Fibroblast of mammary gland (primary cell): ENCODE measurements at places on chromosomes 5 and 9.

DNA sequence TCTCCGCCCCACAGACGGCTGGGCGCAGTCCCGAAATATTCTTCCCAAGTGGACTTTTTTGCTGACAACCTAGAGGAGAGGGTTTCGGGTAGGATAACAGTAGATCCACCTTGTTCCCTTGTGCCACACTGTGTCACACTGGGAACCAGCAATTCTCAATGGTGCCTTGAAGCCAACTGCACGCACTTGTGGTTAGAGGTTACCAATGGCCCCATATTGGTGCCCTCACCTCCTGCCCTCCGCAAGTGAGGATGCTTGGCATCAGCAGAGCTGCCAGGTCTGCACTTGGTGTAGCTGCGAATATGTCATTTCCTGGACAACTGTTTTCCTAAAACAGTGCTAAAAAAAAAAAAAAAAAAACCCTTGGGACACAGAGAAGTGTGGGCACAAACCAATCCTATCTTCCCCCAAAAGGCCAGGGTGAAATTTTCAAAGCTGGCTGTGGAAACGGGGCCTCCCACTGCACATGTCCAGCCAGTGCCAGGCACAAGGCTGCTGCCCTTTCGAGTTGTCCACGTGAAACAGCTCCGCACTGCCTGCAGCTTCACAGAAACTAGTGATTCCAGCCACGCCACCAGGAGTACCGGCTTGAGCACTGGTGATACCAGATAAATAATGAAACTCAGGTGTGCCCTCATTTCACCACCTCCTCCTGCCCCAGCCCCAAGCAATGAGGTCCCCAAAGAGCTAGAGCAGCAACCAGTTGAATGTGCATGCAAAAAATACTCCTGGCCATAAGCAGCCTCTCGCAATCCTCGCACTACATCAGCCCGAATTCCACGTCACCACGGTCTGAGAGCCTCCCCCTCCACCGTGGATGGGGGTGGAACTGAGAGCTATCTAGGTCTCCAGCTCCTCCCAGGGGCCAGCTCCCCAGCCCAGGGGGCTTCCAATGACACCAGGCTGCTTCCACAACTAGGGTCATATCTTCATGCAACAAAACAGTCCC, 51.2 kb downstream of the USP20 start:
- no peak for DNase-seq

DNA sequence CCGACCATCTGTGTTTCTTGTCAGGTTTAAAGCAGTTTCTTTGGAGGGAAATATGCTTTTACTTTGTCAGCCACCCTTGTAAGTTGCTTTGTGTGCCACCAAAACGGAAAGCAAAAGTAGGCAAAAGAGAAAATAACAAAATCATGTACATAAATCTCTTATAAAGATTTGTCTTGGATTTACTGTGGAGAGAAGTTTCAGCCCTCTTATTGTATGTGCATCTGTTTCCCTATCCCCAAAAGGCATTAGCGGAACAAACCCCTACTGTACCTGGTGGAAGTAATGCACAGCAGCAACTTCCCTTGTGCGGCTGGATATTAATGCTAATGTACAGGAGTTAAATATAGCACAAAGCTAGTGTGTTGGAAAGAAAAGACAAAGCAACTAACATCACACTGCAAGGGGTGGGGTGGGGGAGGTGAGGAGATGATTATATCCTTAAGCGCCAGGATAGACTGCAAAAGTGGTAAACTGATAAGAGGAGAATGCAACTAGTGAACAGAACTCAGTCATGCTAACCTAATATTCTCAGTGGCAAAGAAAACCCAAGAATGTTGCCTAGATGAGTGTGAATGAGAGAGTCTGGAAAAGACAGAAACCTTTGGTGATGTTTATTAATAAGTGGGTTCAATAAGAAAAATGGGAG, 396.5 kb upstream of the MEF2C start:
- no peak for DNase-seq

DNA sequence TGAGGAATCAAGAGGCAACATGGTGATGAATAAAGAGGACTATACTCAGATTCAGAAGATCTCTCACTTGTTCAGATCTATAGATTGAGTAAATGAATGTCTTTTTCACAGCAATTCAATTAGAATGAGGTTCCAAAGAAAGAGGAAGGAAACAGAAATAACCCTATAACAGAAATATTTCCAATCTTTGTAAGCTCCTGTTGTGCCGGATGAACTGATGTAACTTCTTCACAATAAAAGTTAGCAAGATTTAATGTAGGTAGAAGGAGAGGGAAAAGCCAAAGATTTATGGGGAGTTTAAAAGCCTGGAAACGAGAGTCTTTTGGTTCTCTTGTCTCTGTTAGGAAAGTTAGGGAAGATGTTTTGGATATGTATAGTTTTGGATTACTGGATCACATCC, 92.1 kb downstream of the PBX3 start:
- no peak for DNase-seq

GRCh38 chr5:1555011-1555807, 31.4 kb upstream of the LPCAT1 start:
- no peak for DNase-seq

GRCh38 chr5:145825751-145826180, 9.4 kb downstream of the PRELID2 start:
- peak; percentile 70 for DNase-seq

- DNase-seq: peak; percentile 50
These were observed 51.1 kb downstream of the C9orf50 start for GRCh38 chr9:129569502-129570449.

DNA sequence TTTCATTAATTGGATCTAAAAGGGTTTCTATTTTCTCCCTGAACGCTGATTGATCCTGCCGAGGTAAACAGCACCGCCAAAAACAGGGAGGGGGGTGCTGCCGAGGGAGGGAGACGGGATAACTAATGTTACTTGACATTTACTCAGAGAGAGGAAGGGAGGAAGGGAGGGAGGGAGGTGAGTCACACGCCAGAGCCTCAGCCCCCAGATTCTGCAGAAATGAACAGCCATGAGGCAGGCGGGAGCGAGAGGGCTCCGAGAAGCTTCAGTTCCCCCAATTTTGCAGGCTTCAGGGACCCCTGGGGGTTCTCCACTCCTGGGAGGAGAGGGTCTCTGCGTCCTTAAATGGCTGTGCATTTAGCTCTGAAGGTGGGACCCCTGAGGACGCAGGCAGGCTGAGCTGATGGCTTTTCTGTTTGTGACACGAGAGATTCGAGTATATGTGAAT, 59.1 kb upstream of the IER5L start:
- peak; percentile 71 for DNase-seq

DNA sequence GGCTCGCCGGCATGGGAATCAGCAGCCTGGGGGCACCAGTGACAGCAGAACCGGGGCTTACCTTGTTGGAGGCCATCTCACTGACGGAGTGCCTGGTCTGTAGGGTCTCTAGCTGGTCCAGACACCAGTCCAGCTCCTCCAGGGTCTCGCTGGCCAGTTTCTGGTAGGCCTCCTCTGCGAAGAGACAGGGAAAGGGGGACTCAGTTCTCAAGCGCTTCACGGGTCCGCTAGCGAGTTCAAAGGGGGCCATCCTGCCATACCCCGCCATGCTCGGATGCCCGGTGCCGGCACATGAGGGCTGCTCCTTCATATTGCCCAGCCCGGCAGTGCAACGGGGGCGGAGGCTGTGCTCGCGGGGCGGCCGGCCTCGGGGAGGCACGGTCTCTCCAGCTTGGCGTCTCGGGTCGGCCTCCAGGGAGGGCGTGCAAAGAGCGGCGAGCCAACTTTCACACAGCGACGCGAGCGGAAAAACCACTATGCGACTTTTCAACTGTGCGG, 456.0 kb downstream of the RAB3C start:
- DNase-seq: peak; percentile 24

- DNase-seq: peak; percentile 84
These were observed 115.9 kb downstream of the PIK3R1 start for GRCh38 chr5:68331192-68332079.

- DNase-seq: peak; percentile 99
These were observed at the start of gene HINT2 for GRCh38 chr9:35814841-35815543. TSS of gene HINT2 (minus strand) at chr9:35815042. CDS start at chr9:35814979, 63 bp downstream.

GRCh38 chr9:116262448-116262847, 108.9 kb downstream of the PAPPA start:
- DNase-seq: peak; percentile 31

DNA sequence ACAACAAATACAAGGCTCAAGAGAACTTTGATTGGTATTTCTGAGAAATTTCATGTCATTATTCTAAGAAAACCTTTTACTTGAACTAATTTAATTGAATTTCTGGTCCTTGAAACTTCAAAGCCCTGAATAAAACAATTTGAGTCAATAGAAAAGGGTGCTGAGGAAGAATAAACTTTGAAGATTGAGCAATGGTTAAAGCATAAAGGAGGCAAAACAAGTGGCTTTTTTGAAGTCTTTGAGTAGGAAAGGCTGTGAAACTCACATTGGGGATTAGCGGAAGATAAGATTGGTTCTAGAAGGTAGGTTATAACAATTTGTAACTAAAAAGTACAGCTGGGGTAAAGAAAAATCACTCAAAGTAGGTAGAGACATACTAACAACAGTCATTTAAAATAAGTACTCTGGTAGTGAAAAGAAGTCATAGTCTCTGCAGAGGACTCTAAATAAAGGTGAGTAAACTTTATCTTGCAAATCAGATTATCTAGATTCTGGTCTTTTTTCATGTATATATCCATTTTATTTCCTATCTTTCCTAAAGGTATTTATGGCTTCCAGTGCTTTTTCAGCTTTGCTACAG, 6.4 kb upstream of the PLPP1 start:
- DNase-seq: no peak

- no peak for DNase-seq
These were observed 309.8 kb downstream of the IRX2 start for GRCh38 chr5:2441495-2442180.

DNA sequence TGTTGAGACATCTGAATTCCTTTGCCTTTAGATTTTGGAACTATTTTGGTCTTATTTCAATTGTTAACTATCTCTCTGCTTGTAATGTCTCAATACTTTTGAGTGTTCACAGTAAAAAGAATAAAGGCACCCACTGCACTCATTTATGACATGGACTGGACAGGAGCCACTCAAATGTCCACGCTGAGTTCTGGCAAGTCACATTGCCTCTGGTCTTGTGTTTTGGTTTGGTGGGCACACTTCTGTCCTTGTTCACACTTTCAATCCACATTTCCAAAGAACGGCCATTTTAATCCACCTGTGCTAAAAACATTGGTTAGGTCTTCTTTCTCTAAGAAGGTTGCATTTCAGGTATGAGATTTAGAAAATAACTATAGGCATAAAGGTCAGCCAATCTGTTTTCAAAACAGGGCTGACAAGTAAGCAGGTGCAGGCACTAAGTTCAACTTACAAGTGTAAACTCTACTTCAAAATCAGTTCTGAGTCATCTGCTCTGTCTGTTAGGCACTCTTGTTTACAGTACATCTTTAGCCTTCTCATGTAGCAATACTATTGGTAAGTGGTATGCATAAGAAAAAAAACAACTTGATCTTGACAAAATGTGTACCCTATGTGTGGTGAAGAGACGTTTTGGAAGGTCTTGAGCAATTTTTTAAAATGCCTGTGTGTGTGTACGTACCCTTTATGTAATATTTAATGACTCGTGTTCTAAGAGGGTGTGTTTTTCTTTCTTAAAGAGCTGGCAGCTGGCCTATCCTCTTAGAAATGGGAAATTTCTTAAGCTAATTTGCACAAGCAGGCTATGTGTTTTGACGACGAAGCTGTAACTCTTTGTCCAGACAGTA, 31.5 kb upstream of the ZFAND5 start:
- DNase-seq: peak; percentile 82

GRCh38 chr9:123470121-123470782, 114.3 kb downstream of the CRB2 start:
- DNase-seq: no peak

DNA sequence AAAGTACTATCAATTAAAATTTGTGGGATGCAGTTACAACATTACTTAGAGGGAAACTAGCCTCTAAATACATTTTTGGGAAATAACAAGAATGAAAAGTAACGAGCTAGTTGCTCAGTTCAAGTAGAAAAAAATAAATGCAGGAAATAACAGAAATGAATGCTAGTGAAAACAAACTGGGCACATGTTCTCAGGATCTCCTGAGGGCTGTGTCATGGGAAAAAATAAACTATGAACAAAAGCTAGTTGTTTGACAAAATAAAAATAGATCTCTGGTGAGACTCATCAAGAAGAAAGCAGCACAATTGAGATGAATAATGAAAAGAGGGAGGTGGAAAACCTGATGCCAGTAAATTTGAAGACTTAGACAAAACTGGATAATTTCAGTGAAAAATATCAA, 16.3 kb downstream of the IDNK start:
- DNase-seq: no peak

- DNase-seq: no peak
These were observed 1.5 kb downstream of the TGFBI start for GRCh38 chr5:136030252-136030651.

GRCh38 chr9:19451240-19452087, 42.7 kb downstream of the ACER2 start:
- no peak for DNase-seq

GRCh38 chr9:136029556-136029955, 65.5 kb downstream of the NACC2 start:
- no peak for DNase-seq

- DNase-seq: peak; percentile 3
These were observed 285.7 kb downstream of the DNAH5 start for GRCh38 chr5:13658761-13659160.

- peak; percentile 37 for DNase-seq
These were observed 772 bp upstream of the TARS1 start for GRCh38 chr5:33439905-33440481.

DNA sequence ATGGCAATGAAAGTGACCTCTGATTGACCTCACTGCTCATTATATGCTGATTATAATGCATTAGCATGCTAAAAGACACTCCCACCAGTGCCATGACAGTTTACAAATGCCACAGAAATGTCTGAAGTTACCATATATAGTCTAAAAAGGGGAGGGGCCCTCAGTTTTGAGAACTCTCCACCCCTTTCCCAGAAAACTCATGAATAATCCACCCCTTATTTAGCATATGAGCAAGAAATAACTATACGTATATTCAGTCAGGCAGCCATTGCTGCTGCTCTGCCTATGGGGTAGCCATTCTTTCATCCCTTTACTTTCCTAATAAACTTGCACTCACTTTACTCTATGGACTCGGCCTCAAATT, 163.1 kb downstream of the ESM1 start:
- no peak for DNase-seq

DNA sequence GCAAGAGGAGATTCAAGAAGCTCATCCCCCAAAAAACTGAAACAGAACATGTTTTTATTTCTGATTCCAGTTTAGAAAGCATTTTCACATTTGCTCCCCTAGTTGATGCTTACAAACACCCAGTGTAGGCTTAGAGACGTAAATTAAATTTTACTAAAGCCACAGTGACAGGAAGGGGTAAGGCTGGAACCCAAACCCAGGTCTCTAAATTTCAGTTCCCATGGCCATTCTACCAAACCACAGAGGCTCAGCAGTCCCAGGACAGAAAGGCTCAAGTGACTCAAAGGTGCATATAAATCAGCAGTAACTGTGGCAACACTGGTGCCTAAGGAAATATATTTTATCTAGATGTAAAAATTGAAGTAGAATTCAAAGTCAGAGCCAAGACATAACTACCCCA, 128.7 kb downstream of the CEP120 start:
- DNase-seq: no peak

DNA sequence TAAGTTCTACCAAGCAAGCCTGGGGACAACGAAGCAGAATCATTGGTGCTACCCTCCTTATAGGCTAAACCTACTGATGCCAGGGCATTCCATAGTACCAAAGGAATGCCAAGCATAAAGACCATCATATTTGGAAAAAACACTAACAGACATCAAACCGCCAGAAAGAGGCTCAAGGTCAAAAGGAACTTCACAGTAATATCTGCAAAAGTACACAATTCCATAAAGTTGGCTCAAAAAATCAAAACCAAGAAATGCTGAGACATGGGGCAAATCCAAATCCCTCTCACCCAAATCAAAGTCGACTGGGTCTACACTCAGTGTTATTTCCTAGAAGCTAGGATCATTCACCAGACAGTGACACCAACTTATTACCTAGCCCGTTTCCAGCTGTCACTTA, 3.4 kb downstream of the VCP start:
- no peak for DNase-seq
